ENCODE measurements at places on chromosomes 16 and 17.

GRCh38 chr17:57138030-57138911 is 53.2 kb downstream of the AKAP1 start:
- no peak for DNase-seq

DNA sequence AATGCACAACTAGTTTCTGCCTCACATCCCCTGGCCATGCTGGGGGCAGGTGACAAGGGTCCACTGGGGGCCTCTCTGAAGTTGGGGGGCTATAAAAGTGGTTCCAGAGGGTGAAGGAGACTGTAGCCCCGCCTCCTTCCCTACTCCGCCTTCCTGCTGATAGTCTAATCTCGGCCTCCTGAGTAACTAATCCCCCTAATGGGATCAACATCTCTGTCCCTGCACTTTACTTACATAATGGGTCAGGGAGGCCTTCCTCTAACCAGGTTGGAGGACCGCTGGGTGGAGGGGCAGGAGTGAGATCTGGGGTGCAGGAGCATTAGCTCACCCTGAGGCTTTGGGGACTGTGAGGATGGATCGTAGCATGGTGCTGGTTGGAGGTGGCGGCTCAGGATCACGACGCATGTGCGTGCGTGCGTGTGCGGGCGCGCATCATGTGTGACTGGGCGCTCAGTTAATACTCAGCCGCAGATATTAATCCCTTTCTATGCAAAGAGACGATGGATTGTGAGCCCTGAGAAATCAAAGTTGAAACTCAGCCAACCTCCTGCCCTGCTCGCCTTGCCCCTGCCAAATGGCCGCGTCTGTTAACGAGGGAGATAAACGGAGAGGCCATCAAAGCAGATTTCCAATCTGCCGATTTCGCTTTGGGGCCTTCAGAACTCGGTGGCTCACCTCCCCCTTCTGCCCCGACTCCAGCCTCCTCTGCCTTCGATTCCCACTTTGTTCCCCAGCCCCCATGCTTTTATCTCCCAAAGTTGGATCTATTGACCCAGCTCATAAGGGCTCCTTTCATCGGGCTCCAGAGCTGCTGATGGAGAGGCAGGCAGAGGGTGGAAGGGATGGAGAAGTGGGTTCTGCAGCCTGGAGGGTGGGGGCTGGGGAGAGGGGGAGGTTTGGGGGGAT is 107.3 kb downstream of the SDK2 start:
- DNase-seq = peak; percentile 85

DNA sequence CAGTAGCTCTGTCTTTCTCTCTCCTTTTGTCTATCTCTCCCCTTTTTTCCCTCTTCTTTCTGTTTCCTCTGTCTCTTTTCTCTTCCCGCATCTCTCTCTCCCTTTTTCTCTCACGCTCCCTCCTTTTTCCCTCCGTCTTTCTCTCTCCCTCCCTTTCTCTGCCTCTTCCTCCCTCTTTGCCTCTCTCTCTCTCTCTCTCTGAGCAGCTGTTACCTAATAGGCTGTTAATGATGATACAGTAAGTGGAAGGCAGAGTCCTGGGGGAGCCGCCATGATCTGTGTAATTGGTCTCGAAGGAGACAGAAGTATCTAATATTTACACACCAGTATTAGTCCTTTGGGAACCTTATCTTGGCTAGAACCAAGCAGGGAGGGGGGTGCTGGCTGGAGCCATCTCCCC is 136.1 kb upstream of the CIBAR2 start:
- no peak for DNase-seq

GRCh38 chr17:48795444-48796162 is 21.4 kb downstream of the TTLL6 start:
- no peak for DNase-seq

DNA sequence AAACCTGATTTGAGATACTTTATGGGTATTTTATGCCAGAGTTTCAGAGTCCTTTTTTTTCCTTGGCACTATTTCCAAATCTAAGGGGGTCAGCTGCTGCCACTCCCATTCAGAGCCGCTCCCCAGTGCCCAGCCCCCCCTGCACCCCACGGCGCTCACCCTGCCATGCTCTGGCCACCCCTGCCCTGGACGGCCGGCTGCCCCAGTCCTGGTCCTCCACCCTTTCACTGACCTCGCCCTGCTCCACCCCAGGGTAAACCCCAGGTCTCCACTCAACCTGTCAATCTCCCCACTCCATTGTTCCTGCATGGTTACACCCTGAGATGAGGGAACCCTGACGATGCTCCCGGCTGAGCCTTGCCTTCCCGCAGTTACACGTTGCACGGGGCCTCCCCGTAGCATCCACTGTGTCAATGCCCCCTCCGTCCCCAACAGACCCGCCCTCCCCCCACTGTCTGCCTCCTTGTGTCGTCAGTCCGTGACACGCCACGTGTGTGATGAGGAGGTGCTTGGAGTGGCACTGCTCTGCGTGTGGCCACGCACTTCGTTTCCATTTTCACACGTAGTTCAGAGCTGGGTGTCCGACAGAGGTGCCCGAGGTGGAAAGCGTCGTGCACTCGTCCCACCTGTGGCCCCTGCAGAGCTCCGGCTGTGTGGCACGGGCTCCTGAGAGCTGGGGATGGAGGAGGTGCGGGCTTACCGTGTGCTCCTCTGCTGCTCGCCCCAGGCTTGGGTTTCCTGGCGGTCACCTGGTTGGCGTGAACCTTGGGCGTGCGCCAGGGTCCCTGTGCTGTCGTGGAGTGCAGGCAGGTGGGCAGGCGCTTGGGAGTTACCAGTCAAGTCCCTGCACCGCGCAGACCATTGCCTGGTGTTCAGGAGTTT is 116.5 kb downstream of the BANP start:
- no peak for DNase-seq

DNA sequence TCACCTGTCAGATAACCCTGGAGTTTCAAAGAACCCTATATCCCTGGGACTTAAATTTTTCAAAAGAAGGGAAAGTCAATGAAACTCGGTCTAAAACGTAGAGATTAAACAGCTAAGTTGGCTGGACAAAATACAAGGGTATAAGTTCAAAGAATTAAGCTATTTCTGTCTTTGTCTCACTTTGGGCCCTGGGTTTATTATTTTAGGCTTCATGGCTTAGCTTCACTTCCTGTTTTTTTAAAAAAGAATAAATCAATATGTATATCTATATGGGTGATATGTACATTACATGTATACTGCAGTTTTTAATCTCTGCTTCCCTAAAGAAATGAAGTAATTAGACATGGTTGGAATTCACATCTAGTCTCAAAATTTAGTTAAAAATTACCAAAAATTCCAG is 132.3 kb downstream of the TRIM37 start:
- DNase-seq = no peak

- DNase-seq = no peak
Measured at GRCh38 chr17:19249681-19250080, 12.5 kb downstream of the EPN2 start.

DNA sequence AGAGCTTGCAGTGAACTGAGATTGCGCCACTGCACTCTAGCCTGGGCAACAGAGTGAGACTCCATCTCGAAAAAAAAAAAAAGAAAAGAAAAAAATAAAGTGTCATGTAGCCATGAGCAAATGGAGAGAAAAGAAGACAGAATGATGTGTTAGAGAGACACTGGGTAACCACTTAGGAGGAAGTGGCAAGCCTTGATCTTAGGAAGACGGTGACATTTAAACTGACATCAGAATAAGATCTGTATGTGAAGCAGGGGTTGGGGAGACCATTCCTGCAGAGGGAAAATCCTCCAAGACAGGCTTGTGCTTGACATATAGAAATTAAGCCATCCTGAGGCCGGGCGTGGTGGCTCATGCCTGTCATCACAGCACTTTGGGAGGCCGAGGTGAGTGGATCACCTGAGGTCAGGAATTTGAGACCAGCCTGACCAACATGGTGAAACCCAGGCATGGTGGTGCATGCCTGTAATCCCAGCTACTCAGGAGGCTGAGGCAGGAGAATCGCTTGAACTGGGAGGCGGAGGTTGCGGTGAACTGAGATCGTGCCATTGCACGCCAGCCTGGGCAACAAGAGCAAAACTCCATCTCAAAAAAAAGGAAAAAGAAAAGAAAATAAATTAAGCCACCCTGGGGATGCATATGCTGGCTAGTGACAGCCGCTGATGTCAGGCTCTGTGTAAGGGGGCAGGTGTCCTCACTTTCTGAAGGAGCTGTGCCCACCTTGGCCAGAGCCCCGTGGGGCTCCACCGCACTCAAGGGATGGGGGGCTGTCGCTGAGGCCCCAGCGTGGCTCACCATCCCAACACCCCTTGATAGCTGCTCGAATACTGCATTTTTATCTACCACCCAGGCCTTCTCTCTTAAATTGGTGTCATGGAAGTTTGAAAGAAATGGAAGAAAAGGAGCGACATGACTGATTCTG is 13.1 kb upstream of the CYB5B start:
- DNase-seq = no peak

DNA sequence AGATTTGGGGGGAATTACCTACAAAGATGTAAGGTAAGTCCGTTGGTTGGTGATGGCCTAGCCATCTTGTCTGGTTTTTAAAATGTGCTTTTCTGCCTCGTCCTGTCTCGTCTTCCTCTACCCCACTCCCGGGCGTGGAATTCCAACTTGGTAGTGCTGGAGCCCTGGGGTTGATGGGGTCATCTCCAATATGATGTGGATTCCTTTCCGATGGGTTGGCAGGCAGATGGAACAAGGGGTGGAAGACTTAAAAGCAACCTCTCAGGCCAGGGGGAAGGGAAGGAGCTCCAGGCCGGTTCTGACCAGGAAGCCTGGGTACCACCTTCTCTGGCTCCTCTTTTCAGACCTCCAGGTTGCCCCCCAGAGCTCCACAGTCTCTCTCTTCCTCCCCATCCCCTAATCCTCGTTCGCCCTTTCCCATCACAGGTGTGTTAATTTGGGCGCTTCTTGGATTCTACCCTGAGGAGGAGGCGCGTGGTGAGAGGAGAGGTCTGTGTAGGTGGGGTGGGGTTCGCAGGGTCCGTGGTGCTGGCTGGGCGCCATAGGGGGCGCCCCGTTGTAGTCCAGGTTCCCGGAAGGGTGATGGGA is 5.1 kb upstream of the HOXB2 start:
- no peak for DNase-seq

DNA sequence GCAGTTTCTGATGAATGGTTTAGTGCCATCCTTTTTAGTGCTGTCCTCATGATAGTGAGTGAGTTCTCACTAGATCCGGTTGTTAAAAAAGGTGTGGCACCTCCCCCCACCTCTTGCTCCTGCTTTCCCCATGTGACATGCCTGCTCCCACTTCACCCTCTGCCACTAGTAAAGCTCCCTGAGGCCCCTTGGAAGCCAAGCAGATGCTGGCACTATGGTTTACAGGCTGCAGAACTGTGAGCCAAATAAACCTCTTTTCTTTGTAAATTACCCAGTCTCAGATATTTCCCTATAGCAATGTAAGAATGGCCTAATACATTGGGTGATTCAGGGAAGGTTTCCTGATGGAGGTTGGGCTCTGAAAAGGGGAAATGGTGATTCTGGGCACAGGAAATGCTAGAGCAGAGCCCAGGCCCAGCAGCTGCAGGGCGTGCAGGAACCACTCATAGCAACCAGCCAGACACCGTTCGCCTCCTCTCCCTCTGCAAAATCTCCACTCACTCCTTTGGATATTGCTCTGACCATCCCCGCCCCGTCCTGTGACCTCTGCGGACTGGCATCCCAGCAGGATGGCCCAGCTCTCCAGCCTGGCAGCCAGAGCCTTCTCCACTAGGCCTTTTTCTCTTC is 2.6 kb upstream of the ADORA2B start:
- no peak for DNase-seq

DNA sequence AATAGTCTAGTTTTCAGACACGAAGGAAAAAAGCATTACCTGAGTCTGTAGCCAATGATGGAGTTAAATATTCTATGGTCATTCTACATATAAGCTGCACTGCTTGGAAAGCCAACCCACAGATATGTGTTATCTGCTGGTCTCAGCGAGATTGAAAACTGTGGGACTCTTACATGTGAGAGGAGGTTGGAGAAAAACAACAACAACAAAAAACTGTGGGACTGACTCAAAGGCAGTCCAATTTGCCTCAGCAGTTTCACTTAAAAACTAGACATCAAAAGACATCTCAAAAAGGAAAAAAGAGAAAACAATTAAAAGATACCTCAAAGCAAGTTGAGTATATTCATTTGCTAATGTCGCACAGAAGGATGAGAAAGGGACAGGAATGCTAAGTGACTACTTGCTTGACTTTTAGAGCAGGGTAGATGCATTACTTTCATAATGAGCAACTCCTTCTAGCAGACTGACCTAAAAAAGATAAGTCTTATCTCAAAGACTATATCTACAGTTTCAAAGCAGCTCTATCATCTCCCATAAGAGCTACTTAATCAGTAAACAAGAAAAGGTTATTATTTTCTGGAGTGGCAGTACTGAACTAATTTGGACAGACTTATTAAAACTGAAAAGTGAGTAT is 35.5 kb upstream of the ITGA2B start:
- DNase-seq = no peak
